Activated B cell treated with CpG ODN at 0.5 μM for 24 hours (primary cell): ENCODE measurements at places on chromosomes 1 and 21. TPM values are rescaled to one million over a fixed set of nuclear protein-coding genes. Genes with fewer than 3 reads are reported as not detected.

DNA sequence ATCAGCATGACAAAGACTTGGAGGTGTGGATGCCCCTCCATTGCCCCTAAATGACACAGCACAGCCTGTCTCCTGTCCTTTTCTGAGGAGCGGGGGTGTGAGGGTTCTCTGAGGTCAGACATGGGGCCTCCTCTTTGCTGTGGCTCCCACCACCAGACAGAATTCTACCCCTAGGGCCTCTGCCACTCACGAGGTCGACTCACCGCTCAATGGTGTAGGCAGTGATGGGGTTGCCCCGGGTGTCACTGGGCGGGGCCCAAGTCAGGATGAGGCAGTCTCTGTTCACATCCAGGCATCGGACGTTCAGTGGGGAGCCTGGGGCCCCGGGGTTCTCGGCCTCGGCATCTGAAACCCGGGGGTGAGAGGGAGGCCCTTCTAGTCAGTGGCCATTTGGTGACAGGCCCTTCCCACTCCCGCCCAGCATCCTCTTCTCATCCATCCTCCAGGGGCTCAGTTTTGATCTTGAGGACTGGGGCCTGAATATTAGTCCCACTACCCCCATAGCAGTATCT is 19.9 kb downstream of the MYOM3 start:
- H3K36me3 ChIP-seq = no peaks in the 10 kb centered on the region
- H3K4me3 ChIP-seq = no peak overlapping the region
- H3K4me1 ChIP-seq = no peaks in the 10 kb centered on the region
- H3K27me3 ChIP-seq = peaks cover 7% of the 10 kb centered on the region
- H3K27ac ChIP-seq = no peak overlapping the region
- no peak for DNase-seq

DNA sequence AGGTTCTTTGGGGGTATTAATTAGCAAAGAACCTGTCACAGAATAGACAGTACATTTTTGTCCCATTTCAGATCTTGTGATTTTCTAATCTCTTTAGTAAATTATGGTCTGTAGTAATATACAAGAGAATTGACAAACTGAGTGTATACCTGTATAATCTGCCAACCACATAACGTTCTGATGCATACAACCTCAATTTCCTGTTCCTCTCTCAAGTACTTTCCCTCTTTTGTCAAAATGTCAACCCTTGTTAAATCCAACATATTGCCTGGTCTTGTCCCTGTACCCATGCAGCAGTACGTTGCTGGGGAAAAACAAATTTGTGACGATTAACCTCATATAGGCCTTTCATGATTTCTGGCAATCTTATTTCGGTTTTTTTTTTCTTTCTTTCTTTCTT is 1.1 kb downstream of the ARV1 start:
- H3K27me3 ChIP-seq = no peaks in the 10 kb centered on the region
- peaks cover 26% of the 10 kb centered on the region for H3K4me1 ChIP-seq
- no peak overlapping the region for H3K4me3 ChIP-seq
- H3K27ac ChIP-seq = no peak overlapping the region

DNA sequence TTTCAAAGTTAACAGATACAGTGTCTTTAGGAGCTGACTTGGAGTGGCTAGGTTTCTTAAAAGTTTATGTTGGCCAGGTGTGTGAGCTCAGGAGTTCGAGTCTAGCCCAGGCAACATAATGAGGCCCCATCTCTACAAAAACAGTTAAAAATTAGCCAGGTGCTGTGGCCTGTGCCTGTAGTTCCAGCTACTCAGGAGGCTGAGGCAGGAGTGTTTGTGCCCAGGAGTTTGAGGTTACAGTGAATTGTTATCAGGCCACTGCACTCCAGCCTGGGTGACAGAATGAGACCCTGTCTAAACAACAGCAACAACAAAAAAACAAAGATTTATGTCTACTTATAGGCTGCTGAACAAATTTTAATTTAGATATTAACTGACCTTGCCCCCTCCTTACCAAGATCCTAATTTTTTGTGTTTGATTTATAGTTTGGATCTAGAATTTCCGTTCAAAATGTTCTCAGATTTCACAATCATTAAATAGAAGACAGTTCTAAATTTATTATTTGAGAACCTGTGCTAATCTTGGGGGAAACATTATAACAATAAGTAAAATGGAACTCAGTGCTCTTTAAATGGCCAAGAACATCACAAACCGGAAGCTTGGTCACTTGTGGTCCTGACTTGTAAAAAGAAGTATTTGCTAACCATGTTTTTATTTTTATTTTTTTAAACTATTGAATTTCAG is 67.8 kb downstream of the POU2F1 start:
- no peak overlapping the region for H3K27ac ChIP-seq
- no peak overlapping the region for H3K4me3 ChIP-seq
- H3K36me3 ChIP-seq = no peaks in the 10 kb centered on the region
- DNase-seq = no peak
- no peaks in the 10 kb centered on the region for H3K27me3 ChIP-seq

Gene CA14
- not detected in 2 replicates for total RNA-seq

DNA sequence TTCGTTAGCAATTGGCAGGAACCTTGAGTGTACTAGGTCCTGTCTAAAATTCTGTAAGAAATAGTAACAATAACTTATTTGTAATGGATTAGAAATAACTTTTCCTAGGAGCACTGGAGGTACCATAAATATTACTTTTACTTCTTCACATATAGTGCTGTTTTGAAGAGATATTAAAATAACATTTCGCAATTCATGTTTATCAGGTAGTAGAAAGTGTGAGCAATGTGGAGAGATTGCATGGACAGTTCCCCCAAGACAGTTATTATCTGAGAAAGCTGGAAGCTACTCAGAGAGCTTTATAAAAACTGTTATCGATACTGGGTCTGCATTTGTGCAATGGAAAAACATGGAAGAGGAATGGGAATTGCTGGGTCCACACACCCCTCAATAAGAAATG is 128.5 kb upstream of the KIF26B start:
- H3K36me3 ChIP-seq = peaks cover 2% of the 10 kb centered on the region
- H3K4me1 ChIP-seq = no peaks in the 10 kb centered on the region
- no peak overlapping the region for H3K4me3 ChIP-seq
- H3K27me3 ChIP-seq = no peaks in the 10 kb centered on the region

DNA sequence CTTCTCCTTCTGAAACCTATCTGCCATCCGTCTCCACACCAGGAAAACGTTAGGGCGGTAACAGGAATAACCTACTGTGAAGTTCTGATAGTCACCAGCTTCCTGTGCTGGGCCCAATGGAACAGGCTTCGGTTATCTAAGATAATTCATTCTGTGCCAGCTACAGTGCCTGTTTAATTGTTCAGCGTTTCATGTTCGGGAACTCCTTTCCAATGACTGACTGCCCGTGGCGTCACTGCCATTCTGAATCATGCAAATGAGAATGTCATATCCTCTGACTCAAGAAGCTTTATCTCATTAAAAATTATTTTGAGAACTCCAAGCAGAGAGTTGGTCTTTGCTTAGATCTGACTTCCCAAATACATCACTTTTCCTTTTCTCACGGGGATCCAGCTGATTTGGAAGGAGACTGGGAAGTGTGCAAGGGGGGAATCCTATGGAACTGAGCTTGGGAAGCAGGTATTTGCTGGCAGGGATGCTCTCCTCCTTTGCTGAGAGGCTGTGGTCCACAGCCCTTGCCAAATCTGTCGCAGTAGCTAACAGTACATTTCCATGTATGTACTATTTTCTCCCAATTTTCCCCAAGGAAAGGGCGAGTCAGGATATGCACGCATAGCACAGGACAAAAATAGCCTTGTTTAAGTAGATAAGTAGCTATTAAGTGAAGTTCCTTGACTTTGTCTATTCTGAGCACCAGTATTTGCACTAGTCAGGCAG is 358.7 kb downstream of the LTN1 start:
- no peak overlapping the region for H3K4me3 ChIP-seq
- DNase-seq = no peak

- DNase-seq = peak; percentile 78
- no peaks in the 10 kb centered on the region for H3K27me3 ChIP-seq
- H3K27ac ChIP-seq = no peak overlapping the region
- H3K4me1 ChIP-seq = no peaks in the 10 kb centered on the region
- H3K4me3 ChIP-seq = no peak overlapping the region
Observed at GRCh38 chr1:15430787-15431570, 7.3 kb upstream of the CTRC start.
